Hypothalamus (tissue), 51 donors: ENCODE measurements at places on chromosomes 4 and X.

GRCh38 chr4:120025516-120025915 is 41.1 kb downstream of the MAD2L1 start:
- DNase-seq: no peak

DNA sequence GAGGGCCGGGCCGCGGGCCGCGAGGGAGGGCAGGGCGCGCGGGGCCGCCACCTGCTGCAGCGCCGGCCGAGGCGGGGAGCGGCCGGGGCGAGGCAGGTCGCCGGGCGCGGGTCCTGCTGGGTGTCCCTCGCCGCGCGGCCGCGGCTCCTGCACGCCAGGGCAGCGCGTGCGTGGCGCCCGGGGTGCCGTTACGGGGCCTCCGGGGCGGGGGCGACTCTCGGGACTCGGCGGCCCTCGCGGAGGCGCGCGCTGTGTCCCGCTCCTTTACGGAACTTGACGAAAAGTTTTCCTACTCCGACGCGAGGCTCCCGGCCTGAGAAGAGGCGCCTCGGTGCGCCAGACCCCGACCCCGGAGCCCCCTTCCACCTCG is 329 bp downstream of the TBC1D14 start:
- DNase-seq: no peak

- no peak for DNase-seq
Observed at GRCh38 chr4:4694296-4694772, 152.5 kb upstream of the STX18 start.

GRCh38 chr4:20252656-20253282 is 1.1 kb downstream of the SLIT2 start:
- no peak for DNase-seq

- no peak for DNase-seq
Observed at GRCh38 chr4:105858466-105859040, 36.7 kb upstream of the NPNT start.

DNA sequence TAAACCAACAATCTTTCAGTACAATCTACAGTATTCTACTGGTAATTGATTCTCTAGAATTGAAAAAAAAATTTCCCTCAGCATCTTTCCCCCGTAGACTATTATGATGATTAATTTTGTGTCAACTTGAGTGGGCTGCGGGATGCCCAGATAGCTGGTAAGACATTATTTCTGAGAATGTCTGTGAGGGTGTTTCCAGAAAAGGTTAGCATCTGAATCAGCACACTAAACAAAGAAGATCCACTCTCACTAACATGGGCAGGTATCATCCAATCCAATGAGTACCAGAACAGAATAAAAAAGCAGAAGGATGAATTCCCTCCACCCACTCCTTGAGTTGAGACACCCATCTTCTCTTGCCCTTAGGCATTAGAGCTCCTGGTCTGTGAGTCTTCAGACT is 186.1 kb upstream of the MAB21L2 start:
- DNase-seq: no peak

- DNase-seq: no peak
Observed at GRCh38 chrX:56000174-56000573, 232.0 kb upstream of the KLF8 start.

- no peak for DNase-seq
Observed at GRCh38 chr4:55258152-55258865, 87.7 kb upstream of the SRD5A3 start.

DNA sequence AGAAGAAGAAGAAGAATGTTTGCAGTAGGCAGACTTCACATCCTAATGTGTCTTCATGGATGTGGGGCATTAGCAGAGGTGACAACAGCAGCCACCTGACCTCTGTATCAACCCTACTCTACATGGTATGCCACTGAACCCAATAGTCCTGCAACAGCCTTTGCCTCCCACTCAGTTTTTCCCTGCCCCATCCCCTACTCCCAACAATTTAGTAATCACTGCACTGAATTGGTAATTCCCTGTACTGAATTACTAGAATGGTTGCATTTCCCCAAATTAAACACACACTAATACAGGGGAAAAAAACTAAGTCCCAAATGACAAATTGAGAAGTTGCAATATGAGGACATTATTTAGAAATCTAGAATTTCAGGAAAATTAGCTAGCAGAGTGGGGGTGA is 31.4 kb upstream of the FAM241A start:
- no peak for DNase-seq

- no peak for DNase-seq
Observed at GRCh38 chr4:148998719-148999118, 556.5 kb upstream of the NR3C2 start.

GRCh38 chr4:111274060-111274459 is 651.2 kb upstream of the PITX2 start:
- DNase-seq: no peak

GRCh38 chr4:68074397-68074796 is 55.3 kb downstream of the TMPRSS11F start:
- no peak for DNase-seq

DNA sequence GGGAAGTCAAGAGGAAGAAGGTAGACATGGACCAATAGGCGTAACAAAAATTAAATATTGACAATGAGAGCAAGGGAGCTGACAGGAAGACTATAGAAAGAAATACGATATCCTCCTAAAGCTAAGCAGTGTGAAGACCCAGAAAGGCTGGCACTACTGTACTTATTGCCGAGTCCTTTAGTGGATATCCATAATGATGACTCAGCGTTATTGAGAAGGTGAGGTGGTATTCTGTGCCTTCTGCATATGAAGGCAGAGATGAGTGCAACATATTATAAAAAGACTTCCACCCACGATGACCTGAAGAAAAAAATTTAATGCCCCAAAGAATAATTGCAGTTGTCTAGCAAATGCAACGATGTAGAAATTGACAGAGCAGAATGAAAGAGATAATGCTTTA is 13.0 kb upstream of the MCF2 start:
- DNase-seq: no peak

DNA sequence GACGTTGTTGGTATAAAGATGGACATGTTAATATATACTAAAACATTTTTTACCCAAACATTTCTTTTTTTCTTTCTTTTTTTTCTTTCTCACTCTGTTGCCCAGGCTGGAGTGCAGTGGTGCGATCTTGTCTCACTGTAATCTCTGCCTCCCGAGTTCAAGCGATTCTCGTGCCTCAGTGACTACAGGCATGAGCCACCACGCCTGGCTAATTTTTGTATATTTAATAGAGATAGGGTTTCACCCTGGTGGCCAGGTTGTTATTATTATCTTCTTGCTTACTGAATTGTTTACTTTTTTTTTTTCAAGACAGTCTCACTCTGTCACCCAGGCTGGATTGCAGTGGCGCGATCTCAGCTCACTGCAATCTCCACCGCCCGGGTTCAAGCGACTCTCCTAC is 68.8 kb downstream of the HOPX start:
- DNase-seq: no peak
